ENCODE measurements at places on chromosomes 5 and 9.

GRCh38 chr5:83608122-83608521, 112.5 kb downstream of the HAPLN1 start:
- DNase-seq = no peak

DNA sequence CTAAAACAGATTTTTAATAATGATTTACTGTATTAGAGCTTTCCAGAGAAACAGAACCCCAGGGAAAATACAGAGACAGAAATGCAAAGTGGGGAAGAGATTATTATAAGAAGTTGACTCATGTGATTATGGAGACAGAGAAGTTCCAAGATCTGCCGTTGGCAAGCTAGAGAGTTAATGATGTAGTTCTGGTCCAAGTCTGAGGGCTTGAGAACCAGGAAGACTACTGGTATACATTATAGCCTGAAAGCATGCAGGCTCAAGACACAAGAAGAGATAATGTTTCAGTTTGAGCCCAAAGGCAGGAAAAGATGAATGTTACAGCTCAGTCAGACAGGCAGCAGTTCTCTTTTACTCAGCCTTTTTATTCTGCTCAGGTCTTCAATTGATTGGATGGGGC, 98.8 kb upstream of the NFIL3 start:
- no peak for DNase-seq

DNA sequence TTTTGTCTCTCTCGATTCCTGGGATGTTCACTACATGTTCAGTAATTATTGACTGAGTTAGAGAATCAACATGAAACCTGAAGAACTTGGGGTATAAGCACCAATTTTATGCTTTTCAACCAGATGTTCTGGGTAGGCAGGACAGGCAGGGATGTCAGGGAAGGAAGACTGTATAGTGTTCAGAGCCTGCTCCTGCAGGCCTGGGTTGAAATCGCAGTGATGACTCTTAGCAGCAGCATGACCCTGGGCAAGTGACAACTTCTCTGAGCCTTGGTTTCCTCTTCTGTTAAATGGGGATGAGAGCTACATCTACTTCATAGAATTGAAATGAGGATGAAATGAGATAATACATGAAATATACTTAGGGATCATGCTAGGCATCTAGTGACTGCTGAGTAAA, 29.7 kb upstream of the PANK3 start:
- no peak for DNase-seq

GRCh38 chr9:4904322-4905134, 80.5 kb upstream of the JAK2 start:
- DNase-seq = no peak

DNA sequence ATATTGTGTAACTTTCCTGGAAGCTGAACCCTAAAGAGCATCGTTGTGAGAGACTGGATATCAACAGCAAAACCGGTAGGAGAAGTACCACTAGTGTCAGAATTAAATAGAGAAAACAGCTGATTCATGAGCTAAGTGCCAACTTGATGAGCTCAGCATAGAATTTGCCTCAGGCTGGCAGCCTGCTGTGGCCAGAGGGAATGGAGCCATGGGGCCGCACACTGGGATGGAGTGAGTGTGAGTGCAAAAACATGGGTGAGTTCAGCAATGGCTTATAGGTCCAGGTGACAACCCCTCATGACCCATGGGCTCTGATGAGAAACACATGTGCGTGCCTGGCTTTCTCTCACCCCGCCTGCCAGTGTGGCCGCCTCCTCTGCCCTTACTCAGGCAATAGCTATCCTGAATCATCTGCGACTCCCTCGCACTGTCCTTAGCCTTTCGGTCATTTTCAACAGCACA, 25.4 kb downstream of the ADAMTS16 start:
- no peak for DNase-seq

DNA sequence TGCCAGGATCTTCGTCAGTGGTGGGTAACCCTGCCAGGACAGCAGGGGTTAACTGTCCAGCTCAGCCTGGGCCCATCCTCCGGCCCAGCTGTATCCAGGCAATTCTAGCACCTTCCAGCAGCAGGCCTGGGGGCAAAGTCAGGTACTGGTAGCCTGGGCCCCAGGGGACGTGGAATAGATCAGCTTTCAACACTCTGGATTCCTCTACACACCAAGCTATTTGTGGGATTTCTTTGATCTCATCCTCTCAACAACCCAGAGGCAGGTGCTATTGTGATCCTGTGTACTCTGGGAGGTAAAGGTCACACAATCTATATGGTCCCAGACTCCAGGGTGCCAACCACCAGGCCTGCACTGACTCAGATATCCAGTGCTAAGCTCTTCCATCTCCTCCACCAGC, 8.7 kb upstream of the SPOUT1 start:
- no peak for DNase-seq

DNA sequence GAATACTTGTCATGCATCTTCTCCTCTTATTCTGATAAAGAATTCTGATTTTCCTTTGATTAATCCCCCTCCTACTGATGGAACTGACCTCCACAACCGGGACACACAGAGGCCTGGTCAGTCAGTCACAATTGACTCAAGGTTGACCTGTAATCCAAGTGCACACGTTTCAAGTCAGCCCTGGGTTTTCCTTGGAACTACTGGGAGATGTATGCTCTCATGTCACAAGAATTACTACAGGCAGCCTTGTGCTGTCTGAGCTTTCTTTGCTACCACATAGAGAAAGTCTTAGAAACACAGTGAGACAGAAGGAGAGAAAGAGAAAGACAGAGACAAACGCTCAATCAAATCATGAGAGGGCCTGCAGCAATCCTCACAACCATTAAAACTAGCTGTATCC, 345.8 kb downstream of the PDE4D start:
- no peak for DNase-seq

GRCh38 chr9:21811914-21812313, 9.5 kb downstream of the MTAP start:
- no peak for DNase-seq

- no peak for DNase-seq
Observed at GRCh38 chr5:136656811-136657210, 291.5 kb upstream of the TRPC7 start.

- DNase-seq = no peak
Observed at GRCh38 chr9:117720555-117720954, 16.4 kb downstream of the TLR4 start.

DNA sequence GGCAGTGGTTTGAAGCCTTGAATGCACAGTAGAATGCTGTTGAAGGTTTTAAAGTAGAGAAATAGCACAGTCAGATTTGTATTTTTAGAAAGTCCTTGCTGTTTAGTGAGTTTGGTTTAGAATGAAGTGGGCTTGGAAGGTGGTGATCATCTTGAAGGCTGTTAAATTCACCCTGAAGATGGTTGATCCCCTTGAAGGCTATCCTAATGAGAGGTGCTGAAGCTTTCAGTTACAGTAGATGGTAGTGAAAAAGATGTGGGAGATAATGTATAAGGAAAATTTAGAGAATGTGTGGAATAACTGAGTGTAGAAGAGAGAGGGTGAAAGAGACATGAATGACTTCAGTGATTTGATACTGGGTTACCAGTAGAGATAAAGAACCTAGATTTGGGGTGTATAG, 16.0 kb downstream of the TENT2 start:
- DNase-seq = no peak

DNA sequence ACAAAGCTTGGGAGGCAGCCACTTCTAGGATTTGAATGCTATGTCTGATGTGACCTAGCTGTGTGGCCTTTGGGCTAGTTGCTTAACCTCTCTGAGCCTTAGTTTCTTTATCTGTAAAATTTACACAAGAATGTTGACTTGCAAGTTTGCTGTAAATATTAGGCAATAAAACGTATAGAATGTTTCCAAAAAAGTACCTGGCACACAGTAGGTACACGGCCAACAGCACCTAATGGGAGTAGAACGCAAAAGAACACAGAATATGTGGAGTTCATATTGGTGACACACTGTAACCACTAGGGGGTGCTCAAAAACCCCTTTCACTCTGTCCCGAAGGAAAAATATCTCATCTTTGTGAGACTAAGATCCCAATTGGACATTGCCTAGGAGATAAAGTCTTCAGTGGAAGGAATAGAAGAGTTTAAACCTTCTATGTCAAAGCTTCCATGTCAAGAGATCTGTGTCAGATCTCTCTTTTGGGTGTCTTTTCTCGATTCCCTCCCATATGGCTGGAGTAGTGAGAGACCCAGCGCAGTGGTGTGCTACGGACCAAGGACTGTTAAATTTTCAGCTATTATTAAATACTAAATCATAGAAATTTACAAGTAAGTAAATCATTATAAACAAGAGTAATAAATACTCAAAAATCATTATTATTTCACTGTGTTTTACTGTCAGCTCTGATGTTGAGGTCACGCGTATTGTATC, 145.4 kb upstream of the RAD23B start:
- DNase-seq = no peak

DNA sequence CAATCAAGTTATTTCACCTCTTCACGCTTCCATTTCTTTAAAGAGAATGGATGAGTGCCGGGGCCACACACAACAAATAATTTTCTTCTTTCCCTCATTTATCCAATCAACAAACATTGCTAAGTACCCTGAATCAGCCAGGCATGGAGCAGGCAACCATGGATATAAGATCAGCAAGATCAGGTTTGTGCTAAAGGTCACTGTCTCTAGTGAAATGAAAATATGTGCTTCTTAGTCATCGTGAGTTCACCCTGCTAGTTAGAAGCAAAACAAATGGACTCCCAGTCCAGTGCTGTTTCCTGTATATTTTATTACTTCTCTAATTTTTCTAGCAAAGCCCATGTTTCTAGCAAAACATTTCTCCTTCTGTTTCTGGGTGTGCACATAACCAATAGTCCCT, 629.2 kb downstream of the BNC2 start:
- no peak for DNase-seq

- DNase-seq = no peak
Observed at GRCh38 chr5:119356612-119357188, 881 bp downstream of the TNFAIP8 start.

GRCh38 chr9:128457207-128457606, 1.4 kb downstream of the ODF2 start:
- DNase-seq = no peak

- no peak for DNase-seq
Observed at GRCh38 chr5:66538531-66538930, 57.7 kb upstream of the MAST4 start.

All from stimulated activated CD4-positive, alpha-beta T cell treated with anti-CD3 and anti-CD28 coated beads, Interleukin-1b, Interleukin-23, amount 100 ng/mL, for 4 hours (primary cell).